ENCODE measurements at places on chromosomes 4 and X.

DNA sequence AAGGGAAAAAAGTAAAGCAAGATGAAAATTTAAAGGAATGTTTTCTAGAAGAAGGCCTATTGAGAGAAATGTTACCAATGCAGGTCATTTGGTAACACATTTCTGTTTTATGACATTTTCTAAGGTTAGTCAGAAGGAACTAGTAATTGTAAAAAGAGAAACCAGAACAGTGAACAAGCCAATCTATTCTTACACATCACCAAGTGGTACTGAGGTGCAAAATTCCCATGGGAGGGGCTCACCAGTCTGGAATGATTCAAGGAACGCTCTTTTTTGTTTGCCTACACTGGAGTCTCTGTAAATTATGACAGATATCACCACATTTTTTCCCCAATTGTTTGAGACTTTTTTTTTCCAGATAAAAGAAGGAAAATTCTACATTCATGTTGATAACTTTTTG lies 404.7 kb upstream of the CNKSR2 start:
- DNase-seq, result no peak

DNA sequence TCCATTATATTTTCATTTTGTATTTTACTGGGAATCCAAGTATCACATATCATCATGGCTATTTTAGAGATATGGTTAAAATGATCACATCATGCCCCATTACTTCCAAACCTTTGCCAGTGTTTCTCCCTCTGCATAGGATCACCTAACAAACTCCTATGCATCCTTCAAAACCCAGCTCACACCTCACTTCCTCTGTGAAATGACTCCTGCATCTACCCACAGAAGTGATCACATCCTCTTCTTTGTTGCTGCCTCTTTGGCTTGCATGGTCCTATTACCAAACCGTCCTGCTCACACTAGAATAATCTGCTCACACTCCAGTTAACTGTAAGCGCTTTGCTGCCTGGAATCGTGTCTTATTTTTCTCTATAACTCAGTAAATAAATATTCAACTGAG lies 74.7 kb upstream of the C4orf50 start:
- peak; percentile 12 for DNase-seq

- DNase-seq, result no peak
These were observed 57.8 kb downstream of the SCFD2 start for GRCh38 chr4:53307819-53308780.

DNA sequence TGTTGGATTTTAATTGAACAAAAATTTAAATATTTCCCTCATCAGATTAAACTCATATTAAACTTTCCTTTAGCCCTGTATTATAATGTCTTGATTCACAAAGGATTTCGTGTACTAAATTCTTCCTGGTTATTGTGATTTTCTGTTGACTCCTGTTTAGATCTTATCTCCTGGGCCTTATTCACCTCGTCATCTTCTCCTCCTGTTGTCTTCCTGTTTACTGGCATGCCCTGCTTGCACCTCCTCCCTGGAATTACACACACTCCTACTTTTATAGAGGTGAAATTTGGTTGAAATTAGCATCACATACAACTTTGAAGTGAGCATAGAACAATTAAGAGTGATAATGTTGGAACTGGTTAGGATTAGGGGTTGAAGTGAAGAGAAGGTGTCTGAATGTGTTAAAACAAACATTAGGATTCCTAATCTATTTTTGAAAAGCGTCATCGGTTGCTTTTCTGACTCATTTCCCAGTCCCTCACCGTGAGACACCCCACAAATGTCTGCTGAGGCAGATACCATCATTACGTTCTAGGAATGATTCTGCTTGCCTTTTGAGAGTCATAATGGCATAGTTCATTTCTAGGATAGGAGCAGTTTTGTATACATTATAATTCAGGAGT lies 32.5 kb downstream of the TLL1 start:
- DNase-seq, result no peak

- DNase-seq, result no peak
These were observed 54.8 kb upstream of the DDX53 start for GRCh38 chrX:22944945-22945344.

DNA sequence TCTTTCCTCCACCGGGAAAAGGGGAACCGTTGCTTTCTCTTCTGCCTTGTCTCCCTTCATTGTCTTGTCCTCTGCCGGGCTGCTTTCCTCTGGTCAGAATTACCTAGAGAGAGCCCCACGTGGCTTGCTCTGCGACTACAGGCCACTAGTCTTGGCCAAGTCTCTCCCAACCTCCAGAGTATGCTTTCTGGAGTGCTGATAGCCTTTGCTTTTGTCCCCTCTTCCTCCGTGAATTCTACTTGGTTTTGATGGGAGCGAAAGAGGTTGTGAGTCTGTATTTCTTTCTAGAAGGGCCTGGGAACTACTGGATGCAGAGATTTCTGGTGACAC lies 5.3 kb upstream of the POU4F2 start:
- DNase-seq, result no peak

GRCh38 chr4:168723569-168723968 lies 226.7 kb downstream of the PALLD start:
- no peak for DNase-seq

DNA sequence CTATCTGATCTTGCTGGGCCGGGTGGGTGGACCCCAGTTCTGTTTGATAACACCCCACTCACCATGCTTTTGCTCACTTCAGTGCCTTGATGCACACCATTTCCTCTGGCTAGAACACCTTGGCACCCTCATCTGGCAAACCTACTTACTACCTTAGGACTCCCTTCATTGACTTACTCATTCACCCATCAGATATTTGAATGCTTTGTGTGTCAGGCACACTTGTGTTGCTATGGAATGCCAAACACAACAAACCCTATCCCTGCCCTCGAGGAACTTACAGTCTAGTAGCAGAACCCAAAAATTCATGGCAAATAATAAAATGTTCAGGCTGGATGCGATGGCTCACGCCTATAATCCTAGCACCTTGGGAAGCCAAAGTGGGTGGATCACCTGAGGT lies 13.9 kb downstream of the CCNG2 start:
- DNase-seq, result no peak

DNA sequence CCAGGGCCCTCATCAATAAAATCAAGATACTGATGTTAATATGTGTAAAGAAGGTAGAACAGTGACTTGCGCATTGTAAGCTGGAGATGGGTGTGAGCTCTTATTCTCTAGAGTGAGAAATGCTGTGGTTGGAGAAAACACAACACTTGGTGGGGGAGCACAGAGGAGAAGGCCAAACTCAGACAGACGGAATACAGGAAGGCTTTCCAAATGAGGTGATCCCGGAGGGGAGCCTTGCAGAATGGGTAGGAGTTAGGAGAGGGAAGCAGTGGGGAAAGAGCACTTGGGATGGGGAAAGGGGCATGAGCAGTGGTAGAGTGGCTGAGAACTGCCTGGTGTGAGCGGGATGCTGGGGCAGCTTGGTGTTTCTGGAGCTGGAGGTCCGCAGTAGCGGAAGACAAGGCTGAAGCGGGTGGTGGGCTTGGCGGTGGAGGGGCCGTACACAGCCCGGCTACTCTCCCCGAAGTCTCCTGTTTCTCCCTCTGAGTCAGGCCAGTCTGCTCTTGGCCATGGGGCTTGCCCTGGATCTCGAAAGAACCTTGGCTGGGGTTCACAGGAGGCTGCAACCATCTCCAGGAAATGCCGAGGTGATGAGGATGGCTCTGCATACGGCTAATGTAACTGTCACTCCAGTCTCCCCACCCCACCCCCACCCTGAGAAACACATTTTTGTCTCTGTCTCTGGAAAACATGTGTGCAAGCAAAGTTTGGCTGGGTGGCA lies 11.3 kb upstream of the PLAC1 start:
- DNase-seq, result no peak

Data from activated CD4-positive, alpha-beta T cell treated with anti-CD3 and anti-CD28 coated beads, Interleukin-2, Interleukin-4, amounts not matched to agents 100 ng/mL and 50 ng/mL, durations not matched to agents 16 hours and 8 hours (primary cell).